ENCODE measurements at places on chromosomes 7 and 10.

- H3K27ac ChIP-seq, result no peak overlapping the region
- H3K36me3 ChIP-seq, result no peaks in the 10 kb centered on the region
- no peak overlapping the region for H3K4me3 ChIP-seq
Measured at GRCh38 chr10:129936266-129936922, 27.7 kb downstream of the EBF3 start.

DNA sequence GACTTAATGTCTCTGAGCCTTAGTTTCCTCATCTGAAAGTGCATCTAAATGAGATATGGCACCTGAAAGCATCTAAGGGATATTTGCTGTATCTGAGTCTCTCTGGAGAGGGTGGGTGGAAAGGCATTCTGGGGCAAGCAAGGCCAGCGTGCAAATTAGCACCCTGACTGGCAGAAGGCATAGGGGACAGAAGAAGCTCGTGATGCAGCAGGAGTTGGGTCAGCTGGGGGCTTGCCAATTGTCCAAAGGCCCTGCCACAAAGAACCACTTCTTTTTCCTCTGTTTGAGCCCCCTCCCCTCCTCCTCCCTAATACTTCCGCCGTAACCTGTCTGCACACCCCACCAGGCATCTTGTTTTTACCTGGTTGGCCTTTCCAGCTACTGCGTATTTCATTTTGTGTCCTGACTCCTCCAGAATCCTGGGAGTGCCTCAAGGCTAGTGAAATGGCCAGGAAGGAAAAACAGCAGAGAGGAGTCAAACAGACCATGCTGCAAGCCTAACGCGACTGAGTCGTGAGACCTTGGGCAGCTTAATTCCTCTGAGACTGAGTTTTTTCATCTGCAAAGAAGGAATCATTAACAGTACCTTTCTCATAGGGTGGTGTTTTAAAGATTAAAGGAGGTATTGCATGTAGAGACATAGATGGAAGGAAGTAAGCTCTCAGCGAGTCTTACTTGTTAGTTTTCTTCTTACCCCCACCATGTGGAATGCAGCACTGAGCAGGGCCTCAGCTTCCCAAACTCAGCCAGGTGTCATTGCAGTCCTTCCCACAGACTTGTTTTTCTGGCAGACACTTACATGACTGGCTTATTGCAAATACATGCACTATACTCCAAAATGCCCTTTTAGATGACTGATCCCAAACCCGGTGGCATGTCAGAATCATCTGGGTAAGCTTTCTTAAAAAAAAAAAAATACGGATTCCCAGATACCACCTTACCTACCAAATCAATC is 49.1 kb upstream of the MXI1 start:
- H3K36me3 ChIP-seq, result no peaks in the 10 kb centered on the region
- H3K27ac ChIP-seq, result no peak overlapping the region
- H3K4me3 ChIP-seq, result no peak overlapping the region
- H3K4me1 ChIP-seq, result peaks cover 18% of the 10 kb centered on the region

GRCh38 chr10:13871011-13871410 is 284.2 kb downstream of the PRPF18 start:
- H3K4me1 ChIP-seq, result no peaks in the 10 kb centered on the region
- H3K36me3 ChIP-seq, result no peaks in the 10 kb centered on the region
- H3K27ac ChIP-seq, result no peak overlapping the region
- H3K27me3 ChIP-seq, result no peaks in the 10 kb centered on the region
- DNase-seq, result no peak
- H3K4me3 ChIP-seq, result no peak overlapping the region

DNA sequence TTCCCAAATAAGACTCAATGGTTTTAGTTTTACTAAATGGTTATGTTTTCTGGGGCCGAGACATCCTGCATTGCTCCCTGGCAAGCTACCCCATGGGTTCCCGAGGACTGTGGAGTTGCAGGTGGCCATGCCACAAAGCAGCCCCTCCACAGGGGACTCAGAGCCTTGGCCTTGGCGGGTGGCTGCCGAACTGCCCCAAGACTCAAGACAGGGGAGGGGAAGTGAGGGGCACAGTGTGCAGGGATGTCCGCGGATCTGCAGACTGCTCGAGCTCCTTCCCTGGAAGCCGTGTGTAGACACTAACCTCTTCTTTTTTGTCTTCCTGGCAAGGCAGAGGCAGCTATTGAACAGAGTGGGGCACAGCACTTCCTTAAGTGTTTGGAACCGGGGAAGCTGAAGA is 154.6 kb downstream of the EBF3 start:
- no peaks in the 10 kb centered on the region for H3K27me3 ChIP-seq
- H3K27ac ChIP-seq, result no peak overlapping the region
- H3K4me1 ChIP-seq, result no peaks in the 10 kb centered on the region
- no peak for DNase-seq
- H3K36me3 ChIP-seq, result no peaks in the 10 kb centered on the region
- H3K4me3 ChIP-seq, result no peak overlapping the region

- H3K27me3 ChIP-seq, result no peaks in the 10 kb centered on the region
- no peaks in the 10 kb centered on the region for H3K4me1 ChIP-seq
- no peak for DNase-seq
- no peaks in the 10 kb centered on the region for H3K36me3 ChIP-seq
Measured at GRCh38 chr7:16734148-16734726, 19.3 kb upstream of the TSPAN13 start.

DNA sequence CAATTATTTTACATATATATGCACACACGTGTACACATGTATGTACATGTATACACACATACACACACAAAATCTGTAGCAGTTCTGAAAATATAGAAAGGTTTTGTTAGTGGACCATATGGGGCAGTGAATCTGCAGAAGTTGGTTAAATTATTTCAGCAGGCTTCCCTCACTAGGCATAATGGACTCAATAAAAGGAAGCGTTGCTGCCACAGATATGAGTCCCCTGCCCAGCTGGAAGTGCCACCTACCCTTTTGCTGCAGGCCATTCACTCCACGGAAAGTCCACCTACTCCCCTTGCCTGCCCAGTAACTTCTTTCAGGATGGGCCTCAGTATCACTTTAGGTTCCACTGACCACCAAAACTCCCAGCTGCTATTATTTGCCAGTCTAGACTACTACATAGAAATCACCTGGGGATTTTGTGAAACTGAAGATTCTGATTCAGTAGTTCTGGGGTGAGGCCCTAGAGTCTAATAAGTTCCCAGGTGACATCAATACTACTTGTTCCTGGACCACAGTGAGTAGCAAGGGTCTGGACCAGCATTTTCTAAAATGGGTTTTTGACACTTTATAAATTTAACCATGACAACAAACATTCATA is 29.3 kb upstream of the CROT start:
- H3K36me3 ChIP-seq, result no peaks in the 10 kb centered on the region
- H3K4me1 ChIP-seq, result no peaks in the 10 kb centered on the region
- no peaks in the 10 kb centered on the region for H3K27me3 ChIP-seq
- DNase-seq, result no peak
- no peak overlapping the region for H3K27ac ChIP-seq

DNA sequence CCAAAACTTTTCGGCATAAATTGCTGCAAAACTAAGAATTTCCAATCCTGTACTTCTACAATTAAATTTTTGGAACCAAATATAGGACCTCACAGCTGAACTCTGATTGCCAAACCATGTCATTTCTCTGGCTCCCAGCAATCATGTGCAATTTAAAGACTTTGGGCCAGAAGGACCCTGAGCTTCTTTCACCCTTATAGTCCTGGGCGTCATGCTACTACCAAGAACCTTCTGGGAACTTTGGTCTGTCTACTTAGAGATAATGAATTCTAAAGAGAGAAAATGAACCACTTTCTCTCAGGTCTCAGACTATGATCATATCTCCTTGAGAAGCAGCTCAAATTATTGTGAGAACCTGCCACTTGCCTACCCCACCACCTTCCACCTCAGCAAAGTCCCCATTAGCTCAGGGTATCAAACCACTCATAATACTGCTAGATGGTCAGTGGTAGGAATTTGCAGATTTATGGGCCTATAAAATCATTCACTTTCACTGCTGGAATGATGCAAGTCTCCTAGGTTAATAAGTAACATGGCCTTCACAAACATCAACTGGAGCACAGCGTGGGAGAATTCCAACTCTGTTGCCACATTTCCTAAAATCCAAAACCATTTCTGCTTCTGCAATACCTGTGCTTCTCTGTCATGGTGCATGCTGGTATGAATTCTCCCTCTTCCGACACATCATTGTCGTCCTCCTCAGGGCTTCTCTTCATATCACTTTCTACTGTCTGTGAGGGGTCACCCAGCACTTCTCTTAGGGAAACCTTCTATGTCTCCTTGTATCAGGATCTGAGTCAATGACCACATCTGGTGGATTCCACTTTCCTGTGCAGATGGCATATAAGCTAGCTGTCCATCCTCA is 6.6 kb upstream of the WDR91 start:
- no peaks in the 10 kb centered on the region for H3K36me3 ChIP-seq
- DNase-seq, result no peak
- no peaks in the 10 kb centered on the region for H3K27me3 ChIP-seq
- H3K4me1 ChIP-seq, result no peaks in the 10 kb centered on the region

DNA sequence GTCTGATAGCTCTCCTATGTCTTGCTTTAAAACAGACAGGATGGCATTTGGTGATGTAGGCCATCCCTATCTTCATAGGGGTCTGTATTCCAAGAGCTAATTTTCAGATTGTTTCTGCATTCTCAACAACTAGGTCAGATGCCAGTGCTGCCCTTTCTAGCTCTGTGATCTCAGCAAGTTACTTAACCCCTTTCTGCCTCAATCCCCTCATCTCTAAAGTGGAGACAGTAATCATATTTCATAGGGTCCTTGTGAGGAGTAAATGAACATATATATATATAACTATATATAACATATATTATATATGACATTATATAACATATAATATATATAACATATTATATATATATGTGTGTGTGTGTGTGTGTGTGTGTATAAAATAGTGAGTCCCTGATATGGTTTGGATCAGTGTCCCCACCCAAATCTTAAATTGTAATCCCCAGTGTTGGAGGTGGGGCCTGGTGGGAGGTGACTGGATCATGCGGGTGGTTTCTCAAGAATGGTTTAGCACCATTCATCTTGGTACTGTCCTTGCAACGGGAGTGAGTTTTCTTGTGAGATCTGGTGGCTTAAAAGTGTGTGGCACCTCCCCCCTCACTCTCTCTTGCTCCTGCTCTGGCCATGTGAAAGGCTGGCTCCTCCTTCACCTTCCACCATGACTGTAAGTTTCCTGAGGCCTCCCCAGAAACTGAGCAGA is 45.2 kb downstream of the HIPK2 start:
- H3K27ac ChIP-seq, result no peak overlapping the region
- H3K4me3 ChIP-seq, result no peak overlapping the region
- H3K27me3 ChIP-seq, result no peaks in the 10 kb centered on the region
- H3K36me3 ChIP-seq, result no peaks in the 10 kb centered on the region
- no peak for DNase-seq

GRCh38 chr10:73585327-73585726 is 5.8 kb downstream of the USP54 start:
- H3K27me3 ChIP-seq, result no peaks in the 10 kb centered on the region
- no peaks in the 10 kb centered on the region for H3K4me1 ChIP-seq
- no peaks in the 10 kb centered on the region for H3K36me3 ChIP-seq
- H3K27ac ChIP-seq, result no peak overlapping the region
- DNase-seq, result no peak
